ENCODE measurements at places on chromosomes 2 and 18. TPM values are rescaled to one million over a fixed set of nuclear protein-coding genes. Genes with fewer than 3 reads are reported as not detected.

DNA sequence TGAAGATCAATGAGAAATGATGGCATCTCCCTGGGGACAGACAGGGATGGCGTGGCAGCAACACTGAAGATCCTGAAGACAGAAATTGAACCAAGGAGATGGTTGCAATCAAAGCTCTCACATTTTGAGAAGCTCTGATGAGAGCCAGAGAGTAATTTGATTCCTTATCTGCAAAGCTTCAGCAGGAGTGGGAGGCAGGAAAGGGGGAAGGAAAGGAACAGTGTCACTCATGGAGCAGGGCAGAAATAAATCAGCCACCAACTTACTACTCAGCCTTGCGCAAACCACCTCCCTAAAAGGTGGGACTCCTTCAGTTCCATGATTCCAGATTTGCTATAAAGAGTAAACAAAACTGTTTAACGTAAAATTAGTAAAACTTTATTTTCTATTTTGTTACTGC, 119.2 kb downstream of the CACNB4 start:
- no peak for DNase-seq
- no peak overlapping the region for H3K4me3 ChIP-seq
- no peaks in the 10 kb centered on the region for H3K4me1 ChIP-seq
- no peak overlapping the region for H3K27ac ChIP-seq
- no peaks in the 10 kb centered on the region for H3K36me3 ChIP-seq

GRCh38 chr18:3115447-3116030, 102.6 kb upstream of the LPIN2 start:
- H3K27me3 ChIP-seq: no peaks in the 10 kb centered on the region
- no peaks in the 10 kb centered on the region for H3K36me3 ChIP-seq
- no peak overlapping the region for H3K27ac ChIP-seq
- no peak for DNase-seq
- no peaks in the 10 kb centered on the region for H3K4me1 ChIP-seq
- H3K4me3 ChIP-seq: no peak overlapping the region

- no peaks in the 10 kb centered on the region for H3K4me1 ChIP-seq
- H3K4me3 ChIP-seq: no peak overlapping the region
- no peak overlapping the region for H3K27ac ChIP-seq
- no peaks in the 10 kb centered on the region for H3K36me3 ChIP-seq
- H3K27me3 ChIP-seq: no peaks in the 10 kb centered on the region
- no peak for DNase-seq
These were observed 132.0 kb downstream of the SNTG2 start for GRCh38 chr2:1082456-1083205.

DNA sequence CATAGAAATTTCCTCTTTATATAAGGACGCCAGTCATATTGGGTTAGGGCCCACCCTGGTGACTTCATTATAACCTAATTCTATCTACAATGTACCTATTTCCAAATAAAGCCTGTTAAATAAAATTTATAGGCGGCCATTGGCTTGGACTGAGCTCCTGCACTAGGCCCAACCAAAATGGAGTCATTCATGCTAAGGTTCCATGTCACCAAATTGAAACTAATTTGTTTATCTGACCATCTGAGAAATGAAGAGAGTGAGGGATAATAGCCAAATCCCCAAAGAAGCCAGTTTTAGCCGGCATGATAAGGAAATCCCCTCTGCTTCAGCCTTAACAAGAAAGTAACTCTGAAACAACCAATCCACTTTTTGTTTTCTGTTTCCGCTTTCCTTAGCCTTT, 7.2 kb upstream of the DYM start:
- no peak overlapping the region for H3K4me3 ChIP-seq
- no peaks in the 10 kb centered on the region for H3K4me1 ChIP-seq
- no peaks in the 10 kb centered on the region for H3K36me3 ChIP-seq
- H3K27ac ChIP-seq: no peak overlapping the region

- H3K36me3 ChIP-seq: no peaks in the 10 kb centered on the region
- no peak overlapping the region for H3K27ac ChIP-seq
- no peak for DNase-seq
- H3K4me3 ChIP-seq: no peak overlapping the region
These were observed 14.6 kb downstream of the PAIP2B start for GRCh38 chr2:71212336-71212735.

GRCh38 chr18:8029061-8029460, 461.9 kb downstream of the PTPRM start:
- no peaks in the 10 kb centered on the region for H3K4me1 ChIP-seq
- H3K27me3 ChIP-seq: no peaks in the 10 kb centered on the region
- no peak overlapping the region for H3K4me3 ChIP-seq
- no peak for DNase-seq

The RESP18 gene
- total RNA-seq: not detected

- no peak for DNase-seq
- H3K36me3 ChIP-seq: no peaks in the 10 kb centered on the region
- H3K4me3 ChIP-seq: no peak overlapping the region
- no peak overlapping the region for H3K27ac ChIP-seq
These were observed 43.5 kb upstream of the MSH2 start for GRCh38 chr2:47359375-47359868.

DNA sequence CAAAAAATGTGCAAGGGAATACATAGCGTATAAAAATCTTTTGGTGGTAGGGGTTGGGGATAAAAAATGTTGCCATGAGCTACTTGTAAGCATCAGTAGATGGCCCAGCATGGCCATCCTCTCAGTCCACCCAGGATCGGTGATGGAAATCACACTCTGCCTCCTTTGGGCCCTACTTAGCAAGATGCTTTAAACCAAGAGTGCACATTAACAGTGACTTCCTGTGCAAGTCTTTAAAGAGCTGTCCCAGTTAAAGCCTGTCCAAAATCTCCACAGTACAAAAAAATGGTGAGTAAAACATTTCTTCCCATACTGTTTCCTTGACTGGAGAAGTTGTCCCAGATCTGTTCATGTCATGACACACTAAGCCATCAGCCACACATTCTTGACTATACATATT, 18.0 kb downstream of the ANKRD44 start:
- H3K36me3 ChIP-seq: no peaks in the 10 kb centered on the region
- no peaks in the 10 kb centered on the region for H3K27me3 ChIP-seq
- H3K4me3 ChIP-seq: no peak overlapping the region
- DNase-seq: no peak
- H3K27ac ChIP-seq: no peak overlapping the region

GRCh38 chr2:18925296-18925695, 335.9 kb upstream of the NT5C1B start:
- no peak overlapping the region for H3K4me3 ChIP-seq
- no peaks in the 10 kb centered on the region for H3K36me3 ChIP-seq
- no peak for DNase-seq
- H3K27me3 ChIP-seq: no peaks in the 10 kb centered on the region

DNA sequence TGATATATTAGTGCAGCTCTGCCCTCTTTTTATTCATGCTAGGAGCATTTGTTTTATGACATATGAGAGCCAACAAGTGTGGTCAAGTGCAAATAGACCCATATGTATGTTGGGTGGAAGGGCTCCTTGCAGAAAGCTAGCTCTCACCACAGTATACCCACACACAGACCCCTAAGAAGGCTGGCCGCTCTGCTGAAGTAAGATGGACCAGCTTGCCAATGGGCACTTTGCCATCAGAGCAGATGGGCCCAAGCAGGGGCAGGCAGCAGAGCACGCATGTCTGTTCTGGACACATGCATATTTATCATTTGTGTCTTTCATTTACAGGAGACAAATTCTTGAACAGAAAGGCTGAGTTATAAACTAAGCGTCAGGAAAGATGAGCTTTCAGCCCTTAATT, 187.5 kb upstream of the DTNA start:
- no peaks in the 10 kb centered on the region for H3K4me1 ChIP-seq
- DNase-seq: no peak
- no peak overlapping the region for H3K27ac ChIP-seq
- H3K27me3 ChIP-seq: no peaks in the 10 kb centered on the region
- H3K4me3 ChIP-seq: no peak overlapping the region
- no peaks in the 10 kb centered on the region for H3K36me3 ChIP-seq

- no peak for DNase-seq
- no peaks in the 10 kb centered on the region for H3K4me1 ChIP-seq
- H3K27ac ChIP-seq: no peak overlapping the region
- no peaks in the 10 kb centered on the region for H3K36me3 ChIP-seq
- no peaks in the 10 kb centered on the region for H3K27me3 ChIP-seq
These were observed 327.1 kb upstream of the CDH2 start for GRCh38 chr18:28504066-28504465.

GRCh38 chr18:76476665-76477561, 18.1 kb downstream of the ZNF516 start:
- peak overlapping the region; percentile 85 for H3K27ac ChIP-seq
- DNase-seq: no peak
- H3K4me3 ChIP-seq: no peak overlapping the region
- H3K27me3 ChIP-seq: no peaks in the 10 kb centered on the region
- no peaks in the 10 kb centered on the region for H3K4me1 ChIP-seq

DNA sequence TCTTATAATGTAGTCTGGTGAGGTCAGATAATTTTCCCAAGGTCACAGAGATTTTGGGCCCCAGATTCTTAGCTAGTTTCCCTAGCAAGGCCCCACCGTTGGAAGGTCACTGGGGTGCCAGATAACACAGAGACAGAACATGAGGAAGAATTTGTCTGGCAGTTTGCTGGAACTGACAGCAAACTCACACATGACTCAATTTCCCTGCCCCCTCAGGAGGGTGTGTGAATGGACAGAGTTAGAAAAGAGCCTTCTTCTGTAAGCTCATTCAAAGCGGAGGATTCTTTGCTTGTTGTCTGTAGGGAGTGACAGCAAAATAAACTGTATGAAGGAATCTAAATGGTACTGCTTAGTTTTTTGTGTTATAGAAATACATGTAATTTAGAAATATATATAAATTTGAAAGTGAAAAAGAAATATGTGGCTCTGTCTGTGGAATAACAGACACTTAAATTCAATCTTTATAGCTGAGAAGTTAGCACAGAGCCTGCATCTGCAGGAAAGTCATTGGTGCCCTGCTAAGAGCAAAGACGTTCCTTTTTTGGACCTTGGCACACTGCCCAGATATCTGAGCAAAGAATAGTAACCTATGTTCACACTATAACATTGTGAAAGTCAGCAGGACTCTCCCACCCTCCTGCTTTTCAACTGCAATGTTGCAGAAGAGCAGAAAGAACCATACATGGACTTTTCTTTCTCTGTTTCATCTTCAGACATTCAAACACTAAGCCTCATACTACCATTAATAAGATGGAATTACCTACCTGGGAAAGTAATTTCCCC, 2.1 kb downstream of the MDH1 start:
- peak; percentile 23 for DNase-seq
- H3K36me3 ChIP-seq: no peaks in the 10 kb centered on the region
- H3K4me3 ChIP-seq: no peak overlapping the region
- H3K4me1 ChIP-seq: no peaks in the 10 kb centered on the region
- H3K27me3 ChIP-seq: no peaks in the 10 kb centered on the region

DNA sequence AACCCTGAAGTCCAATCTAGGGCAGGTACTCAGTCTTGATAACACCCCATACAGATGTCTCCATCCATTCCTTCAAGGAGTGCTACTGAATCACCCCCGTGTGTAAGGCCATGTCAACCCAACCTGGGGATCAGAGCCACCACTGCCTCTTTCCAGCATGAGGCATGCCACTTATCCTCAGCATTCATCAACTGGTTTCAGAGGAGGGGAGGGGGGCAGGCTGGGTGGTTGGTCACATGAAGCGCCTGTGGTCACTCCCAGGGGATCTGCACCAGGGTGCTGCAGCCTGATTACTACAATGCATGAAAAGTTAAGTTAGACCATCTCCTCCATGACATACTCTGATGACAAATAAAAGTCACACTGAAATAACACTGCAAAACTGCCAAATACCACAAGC, 65.0 kb downstream of the UXS1 start:
- DNase-seq: no peak
- H3K27me3 ChIP-seq: no peaks in the 10 kb centered on the region
- H3K36me3 ChIP-seq: no peaks in the 10 kb centered on the region
- H3K27ac ChIP-seq: no peak overlapping the region
- no peak overlapping the region for H3K4me3 ChIP-seq
- no peaks in the 10 kb centered on the region for H3K4me1 ChIP-seq

DNA sequence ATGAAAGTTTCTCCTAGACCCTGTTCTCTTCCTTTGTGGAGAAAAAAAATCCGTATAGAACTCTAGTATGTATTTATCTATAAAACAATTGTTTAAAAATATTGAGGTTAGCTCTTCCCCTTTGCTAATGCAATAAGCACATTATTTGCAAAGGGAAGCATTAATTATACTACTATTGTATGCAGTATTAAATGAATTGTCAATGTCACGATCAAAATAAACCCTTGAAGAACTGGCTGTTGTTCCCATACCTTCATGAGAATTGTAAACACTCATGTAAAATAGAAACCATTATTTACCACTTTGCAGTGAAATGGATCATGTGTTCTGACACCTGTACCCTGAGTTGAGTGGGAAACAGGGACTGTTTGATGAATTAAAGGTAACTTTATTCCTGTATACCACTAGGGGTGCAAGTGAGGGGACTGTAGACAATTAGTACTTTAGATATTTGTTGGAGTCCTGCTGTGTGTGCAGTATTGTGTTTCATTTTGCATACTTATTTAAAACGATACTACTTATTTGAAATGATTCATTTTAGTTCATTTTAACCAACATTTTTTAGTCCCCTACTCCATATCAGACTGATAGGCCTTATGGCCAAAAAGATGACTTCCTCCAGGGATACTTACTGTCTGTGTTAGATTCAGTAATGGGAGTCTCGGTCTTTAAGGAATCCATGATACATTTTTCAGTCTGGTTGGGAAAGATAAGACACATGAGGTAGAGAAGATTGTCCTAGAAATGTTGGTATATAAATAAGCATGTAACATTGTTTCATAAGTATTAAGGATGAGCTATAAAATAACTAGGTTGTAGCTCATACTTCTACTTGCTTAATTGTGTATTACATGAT, 7.9 kb downstream of the PKP4 start:
- no peak overlapping the region for H3K4me3 ChIP-seq
- H3K27ac ChIP-seq: no peak overlapping the region
- no peaks in the 10 kb centered on the region for H3K27me3 ChIP-seq
- H3K4me1 ChIP-seq: no peaks in the 10 kb centered on the region
- H3K36me3 ChIP-seq: no peaks in the 10 kb centered on the region

- no peak for DNase-seq
- H3K4me1 ChIP-seq: no peaks in the 10 kb centered on the region
- H3K27me3 ChIP-seq: no peaks in the 10 kb centered on the region
These were observed 26.8 kb downstream of the YES1 start for GRCh38 chr18:785242-785641.

The PRSS56 gene
- total RNA-seq: not detected

DNA sequence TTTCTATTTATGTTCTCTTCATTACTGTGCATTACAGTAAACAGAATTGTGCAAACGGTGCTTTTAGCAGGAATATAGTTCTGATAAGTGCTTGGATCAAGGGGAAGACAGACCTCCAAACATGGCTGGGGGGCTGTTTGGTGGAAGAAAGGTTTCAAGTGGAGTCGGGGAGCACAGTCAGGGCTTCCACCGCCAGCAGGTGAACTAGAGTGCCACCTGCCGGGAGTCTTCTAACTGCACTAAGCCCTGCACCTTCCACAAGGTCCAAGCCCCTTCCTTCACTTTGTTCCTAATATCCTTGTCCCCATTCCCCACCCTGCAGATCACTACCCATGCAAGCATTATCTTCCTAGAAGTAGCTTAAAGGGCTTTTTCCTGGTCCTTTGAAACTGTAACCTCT, 11.1 kb downstream of the ONECUT2 start:
- no peak for DNase-seq
- no peak overlapping the region for H3K27ac ChIP-seq
- H3K36me3 ChIP-seq: no peaks in the 10 kb centered on the region
- peaks cover 32% of the 10 kb centered on the region for H3K27me3 ChIP-seq
- no peak overlapping the region for H3K4me3 ChIP-seq

All from uterus (tissue), 4 donors.